ENCODE measurements at places on chromosomes 5 and 9. TPM values are rescaled to one million over a fixed set of nuclear protein-coding genes. Genes with fewer than 3 reads are reported as not detected.

DNA sequence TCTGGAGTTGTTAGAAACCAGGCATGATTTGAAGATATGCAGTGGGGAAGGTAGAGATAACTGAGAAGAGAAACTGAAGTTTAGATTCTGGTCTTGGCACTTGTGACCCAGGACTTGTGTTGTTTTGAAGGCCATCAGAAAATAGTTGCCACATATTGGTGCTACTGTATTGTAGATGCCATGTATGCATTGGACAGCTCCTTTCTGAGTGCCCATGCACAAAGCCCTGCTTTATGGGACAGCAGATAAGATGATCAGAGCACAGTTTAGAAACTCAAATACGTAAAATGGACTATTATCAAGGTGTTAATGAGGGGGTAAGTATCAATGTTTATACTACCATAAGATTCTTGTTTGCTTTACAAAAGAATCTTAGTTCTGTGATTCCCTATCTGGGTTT, 84.9 kb downstream of the KIF4B start:
- no peaks in the 10 kb centered on the region for H3K36me3 ChIP-seq
- no peak overlapping the region for H3K4me3 ChIP-seq
- H3K27me3 ChIP-seq = no peaks in the 10 kb centered on the region
- DNase-seq = no peak
- H3K27ac ChIP-seq = no peak overlapping the region

DNA sequence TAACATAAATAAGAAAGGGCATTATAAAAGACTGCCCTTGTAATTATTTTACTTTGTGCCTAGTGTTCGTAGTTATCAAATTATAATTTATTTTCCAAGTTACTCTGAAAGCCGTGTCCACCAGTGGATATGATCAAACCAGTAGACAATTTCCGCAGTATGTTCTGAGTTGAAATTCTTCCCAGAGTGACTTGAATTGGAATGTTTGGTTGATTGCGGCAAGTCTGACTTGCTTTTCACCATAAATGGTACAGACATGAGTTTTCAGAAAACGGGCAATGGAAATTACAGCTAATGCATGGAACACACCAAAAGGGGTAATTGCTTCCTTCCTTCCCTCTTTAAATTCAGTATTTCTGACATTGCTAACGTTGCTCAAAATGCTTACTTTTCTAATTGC, 56.6 kb downstream of the CHSY3 start:
- H3K27me3 ChIP-seq = no peaks in the 10 kb centered on the region
- no peak overlapping the region for H3K4me3 ChIP-seq
- no peaks in the 10 kb centered on the region for H3K36me3 ChIP-seq

- H3K4me3 ChIP-seq = no peak overlapping the region
- no peaks in the 10 kb centered on the region for H3K27me3 ChIP-seq
- DNase-seq = no peak
- H3K4me1 ChIP-seq = no peaks in the 10 kb centered on the region
Measured at GRCh38 chr5:69276422-69277174, 41.9 kb downstream of the CDK7 start.

GRCh38 chr9:37820142-37820541, 19.5 kb downstream of the DCAF10 start:
- no peak overlapping the region for H3K4me3 ChIP-seq
- no peaks in the 10 kb centered on the region for H3K4me1 ChIP-seq
- DNase-seq = no peak
- no peaks in the 10 kb centered on the region for H3K27me3 ChIP-seq

DNA sequence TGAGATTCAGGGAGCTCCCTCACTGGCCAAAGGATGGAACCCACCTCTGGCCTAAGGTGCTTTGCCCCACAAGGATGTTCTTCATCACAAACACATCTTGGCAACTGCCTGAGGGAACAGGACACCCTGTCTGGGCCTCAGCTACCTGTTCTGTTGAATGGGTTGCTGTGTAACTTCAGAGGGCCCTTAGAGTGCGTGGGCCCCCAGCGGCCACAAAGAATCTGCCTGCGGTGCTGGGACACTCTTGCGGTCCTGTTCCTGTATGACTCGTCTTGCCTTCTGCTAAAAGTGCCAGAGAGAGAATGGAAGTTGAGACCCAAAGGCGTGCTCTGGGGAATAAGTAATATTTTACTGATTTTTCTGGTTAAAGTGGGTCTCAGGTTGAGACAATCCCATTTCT, 14.1 kb upstream of the RPL26L1 start:
- no peaks in the 10 kb centered on the region for H3K27me3 ChIP-seq
- no peak overlapping the region for H3K4me3 ChIP-seq
- no peak for DNase-seq

DNA sequence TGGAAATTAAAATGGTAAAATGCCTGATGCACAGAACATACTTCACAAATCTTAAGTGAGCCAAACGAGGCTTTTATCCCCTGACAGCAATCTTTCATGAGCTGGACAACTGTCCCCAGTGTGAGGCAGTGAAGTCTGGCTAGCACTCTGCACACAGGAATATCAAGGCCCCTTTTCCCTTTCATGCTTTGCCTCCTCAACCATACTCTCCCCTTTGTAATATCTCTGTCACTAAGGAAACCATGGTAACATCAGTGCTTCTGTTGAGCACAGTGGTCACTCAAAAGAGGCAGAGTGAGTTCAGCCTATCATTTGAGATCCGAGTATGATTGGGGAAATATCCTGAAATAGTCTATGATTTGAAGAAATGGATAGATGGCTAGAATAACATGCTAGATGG, 318.3 kb downstream of the ENC1 start:
- H3K27me3 ChIP-seq = no peaks in the 10 kb centered on the region
- H3K27ac ChIP-seq = no peak overlapping the region
- H3K4me3 ChIP-seq = no peak overlapping the region

DNA sequence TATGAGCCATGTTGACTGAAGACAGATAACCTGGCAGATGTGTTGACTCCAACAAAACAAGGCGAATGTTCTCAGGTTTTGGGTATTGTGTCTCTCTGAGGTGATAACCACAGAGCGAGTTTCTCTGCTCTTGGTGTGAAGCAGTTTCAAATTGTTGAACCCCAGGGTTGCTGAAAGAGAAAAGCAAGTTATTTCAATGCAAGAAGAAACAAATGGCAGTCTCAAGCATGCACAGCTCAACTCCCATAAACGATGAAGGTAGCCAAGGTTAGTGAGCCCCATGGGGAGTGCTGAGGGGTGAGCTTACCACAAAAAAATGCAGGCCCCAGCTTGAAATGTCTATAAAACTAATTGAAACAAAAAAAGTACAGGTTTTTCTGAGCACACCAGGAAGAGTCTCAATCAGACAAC, 220.8 kb upstream of the DAPK1 start:
- H3K4me1 ChIP-seq = no peaks in the 10 kb centered on the region
- H3K36me3 ChIP-seq = no peaks in the 10 kb centered on the region
- H3K4me3 ChIP-seq = no peak overlapping the region
- no peak overlapping the region for H3K27ac ChIP-seq
- no peaks in the 10 kb centered on the region for H3K27me3 ChIP-seq

DNA sequence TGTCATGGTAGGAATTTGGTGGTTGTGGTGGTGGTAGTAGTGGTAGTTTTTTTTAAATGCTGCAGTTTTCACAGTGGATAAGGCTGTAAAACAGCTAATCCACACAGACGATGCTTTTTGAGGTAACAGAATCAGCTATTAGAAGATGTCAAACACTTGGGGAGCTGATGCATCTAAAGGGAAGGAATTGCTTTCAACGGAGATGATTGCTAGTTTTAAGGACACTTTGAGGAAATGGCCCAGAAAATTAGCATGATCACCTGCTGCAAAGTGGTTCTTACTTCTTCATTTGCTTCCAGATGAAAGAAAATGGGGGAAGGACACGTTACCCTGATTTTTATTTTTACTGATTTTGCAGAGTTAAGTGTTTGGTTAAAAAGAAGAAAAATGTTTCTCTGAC, 178.2 kb upstream of the ATP10B start:
- DNase-seq = no peak
- H3K36me3 ChIP-seq = no peaks in the 10 kb centered on the region
- H3K27me3 ChIP-seq = no peaks in the 10 kb centered on the region
- no peak overlapping the region for H3K4me3 ChIP-seq
- H3K4me1 ChIP-seq = no peaks in the 10 kb centered on the region
- no peak overlapping the region for H3K27ac ChIP-seq

DNA sequence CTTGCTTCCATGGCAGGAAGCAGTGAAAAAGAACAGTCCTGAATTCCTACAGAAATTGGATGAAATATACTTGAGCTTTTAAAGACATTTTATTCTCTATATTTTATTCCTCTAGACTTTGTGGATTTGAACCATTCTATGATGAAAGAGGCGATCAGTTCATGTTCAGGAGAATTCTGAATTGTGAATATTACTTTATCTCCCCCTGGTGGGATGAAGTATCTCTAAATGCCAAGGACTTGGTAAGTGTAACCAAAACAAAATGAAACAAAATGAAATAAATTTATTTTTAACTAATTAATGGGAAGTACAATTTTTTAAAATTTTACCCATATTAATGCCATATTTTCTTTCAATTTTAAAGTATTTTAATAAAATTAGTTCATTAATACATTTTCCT, 34.1 kb downstream of the STARD4 start:
- no peaks in the 10 kb centered on the region for H3K4me1 ChIP-seq
- no peaks in the 10 kb centered on the region for H3K36me3 ChIP-seq
- H3K27ac ChIP-seq = no peak overlapping the region

Gene PITX1
- total RNA-seq = 0.54 TPM

Gene DRD1
- total RNA-seq = under 0.01 TPM

Measured in adrenal gland (tissue), 19 donors.